ENCODE measurements at places on chromosomes 13 and 19.

DNA sequence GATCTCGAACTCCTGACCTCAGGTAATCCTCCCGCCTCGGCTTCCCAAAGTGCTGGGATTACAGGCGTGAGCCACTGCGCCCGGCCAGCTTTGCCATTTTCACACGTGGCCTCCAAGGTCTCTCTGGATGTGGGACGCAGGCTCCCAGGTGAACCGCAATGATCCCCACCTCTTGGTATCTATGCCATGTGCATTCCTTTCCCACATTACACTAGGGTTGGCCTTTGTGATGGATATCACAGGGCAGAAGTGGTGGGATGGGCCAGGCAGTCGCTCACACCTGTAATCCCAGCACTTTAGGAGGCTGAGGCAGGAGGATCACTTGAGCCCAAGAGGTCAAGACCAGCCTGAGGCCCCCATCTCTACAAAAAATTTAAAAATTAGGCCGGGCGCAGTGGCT lies 22.4 kb downstream of the FGF21 start:
- no peak for DNase-seq

DNA sequence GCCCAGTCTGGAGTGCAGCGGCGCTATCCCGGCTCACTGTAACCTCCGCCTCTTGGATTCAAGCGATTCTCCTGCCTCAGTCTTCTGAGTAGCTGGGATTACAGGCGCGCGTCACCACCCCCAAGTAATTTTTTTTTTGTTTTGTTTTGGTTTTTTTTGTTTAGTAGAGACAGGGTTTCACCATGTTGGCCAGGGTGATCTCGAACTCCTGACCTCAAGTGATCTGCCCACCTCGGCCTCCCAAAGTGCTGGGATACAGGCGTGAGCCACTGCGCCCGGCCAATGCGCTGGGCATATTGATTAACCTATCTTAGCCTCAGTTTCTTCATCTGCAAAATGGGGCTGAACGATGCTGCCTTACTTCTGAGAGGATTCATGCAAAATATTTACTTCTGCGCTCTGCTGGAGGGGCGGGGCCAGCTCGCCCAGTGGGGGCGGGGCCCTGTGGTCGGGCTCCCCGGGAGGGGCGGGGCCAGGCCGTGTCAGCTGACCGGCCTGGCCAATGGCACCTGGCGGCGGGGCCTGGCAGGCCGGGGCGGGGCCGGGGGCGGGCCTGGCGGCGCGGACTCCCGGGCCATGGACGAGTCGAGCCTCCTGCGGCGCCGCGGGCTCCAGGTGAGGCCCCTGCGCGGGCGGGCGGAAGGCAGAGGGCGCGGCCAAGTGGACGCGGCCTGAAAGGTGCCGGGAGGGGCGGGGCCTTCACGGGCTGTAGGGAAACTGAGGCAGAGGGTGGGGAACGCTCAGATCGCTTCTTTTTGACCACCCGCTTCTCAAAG lies at the start of gene MAST3:
MAST3 (plus strand) TSS at position 562 of the 776 bp plus-strand sequence; CDS start at position 577, 15 bp downstream.
- DNase-seq: peak; percentile 89

DNA sequence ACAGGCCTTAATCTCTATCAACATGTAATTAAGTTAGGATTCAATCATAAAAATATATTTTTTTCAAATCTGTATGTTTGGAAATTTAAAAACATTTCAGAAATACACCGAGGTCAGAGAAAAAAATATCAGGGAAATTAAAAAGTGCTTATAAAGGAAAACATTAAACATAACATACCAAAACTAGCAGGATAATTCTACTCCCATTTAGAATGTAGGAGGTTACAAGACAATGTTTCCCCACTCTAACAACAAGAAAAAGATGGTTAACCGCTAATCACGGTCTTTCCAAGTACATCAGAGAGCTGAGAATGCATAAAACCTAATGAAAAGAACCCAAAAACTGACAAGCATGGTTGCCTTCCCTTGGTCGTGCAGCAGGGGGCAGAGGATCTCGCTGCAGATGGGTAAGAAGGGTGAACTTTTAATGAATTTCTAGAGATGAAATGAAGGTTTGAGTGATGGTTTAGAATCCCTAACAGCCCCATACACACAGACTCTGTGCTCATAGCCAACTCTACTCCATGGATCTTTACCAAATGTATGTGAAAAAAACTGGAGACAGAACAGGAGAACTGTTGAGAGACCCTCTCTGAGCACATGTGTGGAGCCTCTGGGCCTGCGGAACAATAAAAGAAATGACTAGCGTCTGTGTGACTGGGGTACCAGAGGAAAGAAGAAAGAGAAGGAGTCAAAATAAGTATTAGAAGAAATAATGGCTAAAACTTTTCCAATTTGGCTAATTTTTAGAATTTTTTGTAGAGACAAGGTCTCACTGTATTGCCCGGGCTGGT lies 51.3 kb upstream of the LSM14A start:
- DNase-seq: no peak

DNA sequence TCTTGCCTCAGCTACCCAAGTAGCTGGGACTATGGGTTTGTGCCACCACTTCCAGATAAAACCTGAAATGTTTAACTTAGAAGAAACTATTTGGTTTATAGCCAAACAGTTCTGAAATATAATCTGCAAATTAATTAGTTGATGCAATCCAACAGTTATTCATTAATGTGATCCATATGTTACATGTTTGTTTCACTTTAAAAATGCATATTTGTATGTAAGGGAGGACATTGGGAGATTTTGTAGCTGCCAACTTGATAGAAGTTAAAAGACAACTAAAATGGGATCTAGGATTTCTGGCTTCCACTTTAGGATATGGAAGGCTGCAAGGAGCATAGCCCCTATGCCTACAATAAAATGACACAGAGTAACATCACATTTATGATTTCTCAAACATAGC lies 532.5 kb upstream of the SLC10A2 start:
- DNase-seq: no peak
